Pancreas (tissue), 10 donors: ENCODE measurements at places on chromosomes 5 and 9. TPM values are rescaled to one million over a fixed set of nuclear protein-coding genes. Genes with fewer than 3 reads are reported as not detected.

DNA sequence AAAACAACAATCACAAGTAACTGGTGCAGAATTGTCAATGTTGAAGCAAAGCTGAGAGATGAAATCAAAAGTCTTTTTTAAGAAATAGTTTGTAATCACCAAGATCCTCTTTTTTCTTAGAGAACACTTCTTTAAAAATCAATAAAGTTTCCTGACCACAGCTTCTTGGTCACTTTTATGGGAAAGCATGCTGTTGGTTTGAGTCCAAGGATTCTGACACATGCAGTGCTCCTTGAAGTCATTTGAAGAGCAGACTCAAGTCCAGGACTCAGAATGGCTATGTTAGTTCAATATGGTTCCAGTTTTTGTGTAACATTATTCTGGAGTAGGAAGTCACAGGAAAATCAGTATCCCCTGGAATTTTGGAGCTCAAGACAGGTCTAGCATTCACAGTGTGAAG is 480.6 kb downstream of the NR2F1-AS1 start:
- no peaks in the 10 kb centered on the region for H3K36me3 ChIP-seq
- H3K27me3 ChIP-seq, result no peaks in the 10 kb centered on the region
- no peaks in the 10 kb centered on the region for H3K4me1 ChIP-seq
- no peak overlapping the region for H3K27ac ChIP-seq

DNA sequence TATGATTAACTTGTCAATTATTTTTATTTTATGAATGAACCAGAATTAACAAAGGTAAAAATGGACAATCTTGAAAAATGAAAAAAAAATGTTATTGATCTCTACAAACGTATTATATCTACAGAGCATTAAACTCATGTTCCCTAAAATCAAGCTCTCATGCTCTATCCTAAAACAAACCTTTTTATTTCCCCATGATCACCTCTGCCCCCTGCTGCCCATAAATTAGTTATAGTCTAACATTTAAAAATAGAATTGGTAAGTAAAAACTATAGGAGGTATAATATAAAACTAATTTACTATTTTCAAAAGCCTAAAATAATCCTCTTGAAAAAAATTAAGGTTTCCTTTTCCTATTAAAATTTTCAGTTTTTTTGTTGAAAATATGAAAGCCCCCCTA is 168.0 kb upstream of the POU5F2 start:
- H3K36me3 ChIP-seq, result no peaks in the 10 kb centered on the region
- no peaks in the 10 kb centered on the region for H3K4me1 ChIP-seq
- no peaks in the 10 kb centered on the region for H3K27me3 ChIP-seq
- H3K4me3 ChIP-seq, result no peak overlapping the region
- DNase-seq, result no peak

The SAPCD2 gene
- 0.61 TPM for total RNA-seq

The TIMD4 gene
- not detected for total RNA-seq

- no peak for DNase-seq
- H3K27ac ChIP-seq, result no peak overlapping the region
- no peaks in the 10 kb centered on the region for H3K27me3 ChIP-seq
- H3K4me1 ChIP-seq, result no peaks in the 10 kb centered on the region
Measured at GRCh38 chr9:36141288-36141687, 4.8 kb downstream of the GLIPR2 start.

The PIP5K1B gene
- 6.3 TPM for total RNA-seq

DNA sequence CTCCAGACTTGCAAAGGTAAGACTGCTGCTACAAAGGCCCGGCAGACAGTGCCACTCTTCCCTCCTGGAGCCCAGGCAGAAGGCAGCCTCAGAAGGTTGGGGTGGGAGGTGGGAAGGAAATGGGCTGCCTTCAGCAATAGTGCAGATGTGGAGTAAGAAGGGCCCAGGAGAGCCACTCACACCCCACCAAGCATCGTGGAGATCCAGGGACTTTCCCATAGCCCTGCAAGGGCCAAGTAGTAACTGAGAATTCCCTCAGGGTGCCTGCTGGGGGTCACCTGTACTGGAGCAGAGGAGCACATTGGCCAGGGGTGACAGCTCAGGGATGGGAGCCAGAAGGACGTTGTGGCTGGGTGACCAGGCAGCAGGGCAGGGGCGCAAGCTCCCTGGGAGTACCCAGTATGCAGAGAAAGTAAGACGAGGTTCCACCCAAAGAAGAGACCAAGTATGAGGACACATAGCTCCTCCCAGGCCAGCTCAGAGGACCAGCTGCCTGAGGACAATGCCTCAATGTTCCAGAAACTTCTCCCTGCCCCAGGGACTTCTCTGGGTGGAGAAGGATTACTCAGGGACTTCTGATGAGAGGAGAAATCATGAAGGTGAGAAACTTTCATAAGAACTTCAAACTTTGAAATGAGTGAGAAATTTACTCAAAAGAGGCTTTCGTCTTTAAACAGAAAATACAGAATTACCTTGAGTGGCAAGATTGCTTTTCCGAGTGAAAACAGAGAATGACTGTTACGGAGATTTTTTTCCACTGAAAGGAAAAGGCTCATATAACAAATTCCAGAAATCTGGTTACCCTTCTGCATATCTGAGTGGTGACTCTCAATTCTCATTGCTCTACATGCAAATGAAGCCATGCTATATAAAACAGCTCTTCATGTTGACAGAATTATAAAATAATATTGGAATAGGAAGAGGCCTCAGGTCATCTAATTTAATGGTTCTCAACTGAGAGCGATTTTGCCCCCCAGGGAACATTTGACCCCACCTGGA is 87.9 kb upstream of the TRIO start:
- H3K27me3 ChIP-seq, result no peaks in the 10 kb centered on the region
- no peak overlapping the region for H3K4me3 ChIP-seq
- no peaks in the 10 kb centered on the region for H3K36me3 ChIP-seq
- DNase-seq, result no peak
- no peak overlapping the region for H3K27ac ChIP-seq

- no peak overlapping the region for H3K27ac ChIP-seq
- H3K4me3 ChIP-seq, result peak overlapping the region; percentile 26
- no peaks in the 10 kb centered on the region for H3K36me3 ChIP-seq
- no peaks in the 10 kb centered on the region for H3K27me3 ChIP-seq
- peak; percentile 76 for DNase-seq
Measured at GRCh38 chr9:130172858-130173665, 858 bp downstream of the NCS1 start.

The ADAMTS13 gene
- total RNA-seq, result 3.0 TPM

The CDH10 gene
- 0.35 TPM for total RNA-seq

The KCNT1 gene
- total RNA-seq, result 0.05 TPM

DNA sequence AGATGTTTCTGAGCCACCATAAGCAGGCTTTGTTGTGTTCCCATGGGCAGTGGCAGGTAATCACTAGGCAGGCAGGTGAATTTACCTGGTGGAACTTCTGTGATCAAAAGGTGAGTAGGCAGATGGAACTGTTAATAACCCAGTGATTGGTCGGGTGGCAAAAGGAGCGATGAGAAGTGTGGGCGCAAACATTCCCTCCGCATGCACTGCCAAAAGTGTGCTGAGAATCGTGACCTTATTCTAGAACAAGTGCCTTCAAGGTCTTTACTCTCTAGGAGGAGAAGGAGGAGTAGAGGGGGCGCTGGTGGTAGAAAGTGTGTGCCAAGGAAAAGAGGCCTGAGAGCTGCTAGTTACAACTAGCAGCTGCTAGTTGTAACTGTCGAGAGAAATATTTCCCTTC is 3.3 kb downstream of the OTULINL start:
- H3K36me3 ChIP-seq, result no peaks in the 10 kb centered on the region
- no peak overlapping the region for H3K27ac ChIP-seq
- H3K4me1 ChIP-seq, result peaks cover 24% of the 10 kb centered on the region
- no peaks in the 10 kb centered on the region for H3K27me3 ChIP-seq
- H3K4me3 ChIP-seq, result no peak overlapping the region
- DNase-seq, result no peak

- H3K27me3 ChIP-seq, result no peaks in the 10 kb centered on the region
- no peak overlapping the region for H3K4me3 ChIP-seq
- DNase-seq, result peak; percentile 84
Measured at GRCh38 chr9:95025213-95026147, 292.0 kb downstream of the FANCC start.

- no peak overlapping the region for H3K4me3 ChIP-seq
- no peaks in the 10 kb centered on the region for H3K36me3 ChIP-seq
Measured at GRCh38 chr5:157596487-157596886, 20.9 kb upstream of the ADAM19 start.

DNA sequence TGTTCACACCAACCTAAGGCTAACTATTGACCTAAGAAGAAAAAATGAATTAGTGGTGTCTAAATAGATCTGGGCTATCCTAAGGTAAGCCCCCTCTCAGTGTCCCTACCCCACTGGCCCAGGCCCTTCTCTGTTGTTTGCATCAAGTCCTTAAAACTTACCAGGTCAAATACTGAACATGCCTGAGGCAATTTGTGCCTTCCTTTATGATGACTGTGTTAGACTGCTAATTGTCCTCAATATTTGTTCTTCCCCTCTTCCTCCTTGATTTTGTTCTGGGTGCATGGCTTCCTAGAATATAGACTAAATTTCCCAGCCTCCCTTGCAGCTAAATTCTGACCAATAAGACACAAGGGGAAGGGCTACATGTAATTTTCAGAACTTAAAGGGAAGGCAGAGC is 199.9 kb downstream of the ADAMTS12 start:
- no peaks in the 10 kb centered on the region for H3K27me3 ChIP-seq
- H3K4me3 ChIP-seq, result no peak overlapping the region
- no peaks in the 10 kb centered on the region for H3K4me1 ChIP-seq
- no peak overlapping the region for H3K27ac ChIP-seq

The AFAP1L1 gene
- 0.60 TPM for total RNA-seq

DNA sequence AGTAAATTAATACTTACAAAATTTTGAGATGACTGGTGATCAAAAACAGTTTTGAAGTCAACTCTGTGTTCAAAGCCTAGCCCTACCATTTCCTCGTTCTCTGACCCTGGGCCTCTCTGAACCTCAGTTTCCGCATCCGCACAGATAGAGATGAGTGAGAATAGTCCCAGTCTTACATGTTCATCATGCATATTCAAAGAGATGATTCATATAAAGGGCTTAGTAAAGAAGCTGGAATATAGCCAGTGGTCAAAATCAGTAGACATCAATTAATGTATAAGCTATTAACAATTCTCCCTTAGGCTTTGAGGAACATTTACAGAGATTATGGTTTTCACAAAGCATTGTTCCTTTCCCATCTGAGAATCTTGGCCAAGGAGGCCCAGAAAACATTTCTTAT is 250.6 kb downstream of the SPOCK1 start:
- H3K36me3 ChIP-seq, result no peaks in the 10 kb centered on the region
- H3K27ac ChIP-seq, result no peak overlapping the region
- DNase-seq, result no peak

- no peaks in the 10 kb centered on the region for H3K27me3 ChIP-seq
- H3K36me3 ChIP-seq, result no peaks in the 10 kb centered on the region
- H3K27ac ChIP-seq, result no peak overlapping the region
- peaks cover 16% of the 10 kb centered on the region for H3K4me1 ChIP-seq
- no peak for DNase-seq
Measured at GRCh38 chr5:73902327-73903051, 276.5 kb downstream of the ARHGEF28 start.

- no peaks in the 10 kb centered on the region for H3K36me3 ChIP-seq
- no peaks in the 10 kb centered on the region for H3K27me3 ChIP-seq
- H3K4me1 ChIP-seq, result no peaks in the 10 kb centered on the region
- no peak overlapping the region for H3K27ac ChIP-seq
- DNase-seq, result no peak
Measured at GRCh38 chr9:132094314-132094791, 14.7 kb upstream of the MED27 start.

DNA sequence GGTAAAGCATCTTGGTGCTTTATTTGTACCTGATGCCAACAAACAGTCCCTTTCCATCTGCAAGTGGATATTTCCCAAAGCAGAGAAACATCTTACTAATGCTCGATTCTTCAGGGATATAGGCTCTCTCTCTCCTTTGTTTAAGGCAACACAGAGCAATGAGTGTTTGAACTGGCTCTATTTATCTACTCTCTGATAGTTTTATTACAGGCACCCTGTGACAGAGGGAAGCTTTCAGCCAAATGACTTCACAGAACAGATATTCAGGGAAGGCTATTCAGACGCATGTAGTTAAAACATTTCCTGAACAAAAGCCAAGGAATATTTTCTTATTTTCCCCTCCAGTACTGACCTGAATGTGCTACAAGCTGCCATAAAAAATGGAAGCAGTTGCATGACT is 141.8 kb downstream of the YIPF5 start:
- no peaks in the 10 kb centered on the region for H3K27me3 ChIP-seq
- no peak for DNase-seq
- H3K4me1 ChIP-seq, result no peaks in the 10 kb centered on the region
- no peaks in the 10 kb centered on the region for H3K36me3 ChIP-seq

- H3K4me1 ChIP-seq, result no peaks in the 10 kb centered on the region
- H3K27me3 ChIP-seq, result no peaks in the 10 kb centered on the region
- H3K4me3 ChIP-seq, result no peak overlapping the region
- no peaks in the 10 kb centered on the region for H3K36me3 ChIP-seq
- no peak for DNase-seq
- no peak overlapping the region for H3K27ac ChIP-seq
Measured at GRCh38 chr9:73152953-73153352, 1.3 kb downstream of the ANXA1 start.

The CCNG1 gene
- total RNA-seq, result 200 TPM

DNA sequence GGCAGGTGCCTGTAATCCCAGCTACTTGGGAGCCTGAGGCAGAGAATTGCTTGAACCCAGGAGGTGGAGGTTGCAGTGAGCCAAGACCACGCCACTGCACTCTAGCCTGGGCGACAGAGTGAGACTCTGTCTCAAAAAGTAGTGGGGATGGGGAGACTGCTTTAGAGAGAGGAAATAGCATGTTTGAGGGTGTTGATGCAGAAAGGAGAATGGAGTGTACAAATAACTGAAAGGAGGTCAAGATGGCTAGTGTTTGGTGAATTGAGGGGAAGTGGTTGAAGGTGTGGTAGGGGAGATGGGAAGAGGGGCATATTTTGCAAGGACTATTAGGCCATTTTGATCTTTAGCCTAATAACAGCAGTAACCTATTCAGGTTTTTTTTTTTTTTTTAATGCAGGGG is 18.2 kb downstream of the TENT2 start:
- H3K4me1 ChIP-seq, result no peaks in the 10 kb centered on the region
- H3K36me3 ChIP-seq, result no peaks in the 10 kb centered on the region
- no peaks in the 10 kb centered on the region for H3K27me3 ChIP-seq
- H3K4me3 ChIP-seq, result no peak overlapping the region

DNA sequence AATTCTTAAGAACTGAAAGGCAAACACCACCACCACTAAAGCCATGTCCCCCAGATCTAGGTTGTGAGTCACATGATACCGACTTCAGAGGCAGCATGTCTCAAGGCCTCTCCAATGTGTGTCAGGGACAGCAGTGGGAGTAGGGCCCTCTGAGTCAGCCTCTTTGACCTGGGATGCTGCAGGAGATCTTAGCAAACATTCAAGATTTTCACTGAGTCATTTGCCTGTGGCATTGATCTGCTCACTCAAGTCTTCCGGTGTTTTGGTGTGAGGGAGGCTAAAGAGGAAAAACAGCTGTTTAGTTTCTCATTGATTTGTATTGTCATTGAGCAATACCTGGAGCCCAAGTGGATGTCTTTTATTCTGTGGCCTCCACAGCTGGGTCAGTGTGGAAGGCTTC is 36.1 kb downstream of the TMC1 start:
- H3K27me3 ChIP-seq, result no peaks in the 10 kb centered on the region
- H3K4me3 ChIP-seq, result no peak overlapping the region
- H3K36me3 ChIP-seq, result no peaks in the 10 kb centered on the region
- H3K27ac ChIP-seq, result no peak overlapping the region
- peaks cover 17% of the 10 kb centered on the region for H3K4me1 ChIP-seq
- DNase-seq, result peak; percentile 43
